ENCODE measurements at places on chromosomes 6 and 20. TPM values are rescaled to one million over a fixed set of nuclear protein-coding genes. Genes with fewer than 3 reads are reported as not detected.

GRCh38 chr20:48459722-48460395, 367.9 kb downstream of the PREX1 start:
- no peaks in the 10 kb centered on the region for H3K4me1 ChIP-seq
- no peaks in the 10 kb centered on the region for H3K36me3 ChIP-seq
- H3K27me3 ChIP-seq = no peaks in the 10 kb centered on the region
- no peak for DNase-seq
- H3K27ac ChIP-seq = no peak overlapping the region

DNA sequence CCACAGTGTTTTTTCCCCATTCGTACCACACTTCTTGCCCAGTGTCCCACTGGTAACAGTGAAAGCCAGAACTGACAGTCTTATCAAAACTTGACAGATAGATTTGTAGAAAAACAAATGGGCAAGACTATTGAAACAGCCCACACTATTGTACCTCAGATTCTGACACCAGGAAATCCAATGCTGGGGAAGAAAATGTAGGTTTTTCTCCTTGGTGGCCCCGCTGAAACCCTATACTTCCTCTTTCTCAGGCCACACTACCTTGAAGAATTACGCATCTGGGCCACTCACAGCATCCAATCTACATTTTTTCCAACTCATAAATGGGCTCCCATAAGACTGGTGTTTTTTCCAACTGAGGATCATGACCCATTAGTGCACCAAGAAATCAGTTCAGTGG, 90.9 kb upstream of the HDDC2 start:
- H3K36me3 ChIP-seq = no peaks in the 10 kb centered on the region
- no peaks in the 10 kb centered on the region for H3K4me1 ChIP-seq
- no peak overlapping the region for H3K4me3 ChIP-seq
- H3K27ac ChIP-seq = no peak overlapping the region
- DNase-seq = no peak

DNA sequence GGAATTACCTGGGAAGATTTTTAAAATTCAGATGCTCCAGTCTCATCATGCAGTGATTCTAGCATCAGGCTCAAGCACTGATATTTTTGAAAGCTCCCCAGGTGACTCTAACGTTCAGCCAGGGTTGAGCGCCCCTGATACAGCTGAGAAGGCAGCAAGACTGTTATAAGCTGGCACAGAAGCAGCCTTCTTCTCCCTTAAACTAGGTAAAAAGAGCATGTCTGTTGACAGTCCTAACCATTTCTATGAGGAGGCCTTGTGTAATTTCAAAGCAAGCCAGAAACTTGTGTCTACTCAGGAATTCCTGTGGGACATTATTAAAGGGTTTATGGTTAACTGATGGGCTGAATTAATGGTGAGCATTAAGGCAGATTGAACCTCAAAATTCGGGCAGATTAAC, 141.9 kb downstream of the PDE7B start:
- no peak overlapping the region for H3K27ac ChIP-seq
- DNase-seq = no peak
- no peaks in the 10 kb centered on the region for H3K36me3 ChIP-seq

- H3K27ac ChIP-seq = no peak overlapping the region
- DNase-seq = no peak
- no peaks in the 10 kb centered on the region for H3K27me3 ChIP-seq
Observed at GRCh38 chr6:100988391-100988984, 107.4 kb upstream of the ASCC3 start.

Gene OLIG3
- not detected for total RNA-seq

Gene INSM1
- not detected for total RNA-seq

Gene TSBP1
- not detected for total RNA-seq
